ENCODE measurements at places on chromosomes 6 and 20.

- DNase-seq: no peak
These were observed 115.8 kb upstream of the FLRT3 start for GRCh38 chr20:14453259-14453658.

GRCh38 chr6:53919881-53920360 lies 125.1 kb downstream of the LRRC1 start:
- DNase-seq: no peak

DNA sequence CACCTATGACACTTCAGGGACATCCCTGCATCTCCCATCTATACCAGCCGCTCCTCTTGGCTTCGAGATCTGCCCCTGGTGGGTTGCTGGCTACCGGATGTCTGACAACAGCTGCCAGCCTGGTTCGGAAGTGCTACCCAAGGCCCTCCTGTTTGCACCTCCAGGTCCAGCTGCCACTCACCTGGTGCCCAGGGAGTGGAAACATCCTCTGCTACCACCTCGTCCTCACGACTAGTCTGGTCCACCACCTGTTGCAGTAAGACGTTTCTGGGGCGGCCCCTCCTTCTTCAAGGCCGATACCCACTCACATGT lies 8.3 kb upstream of the PCMTD2 start:
- DNase-seq: no peak

DNA sequence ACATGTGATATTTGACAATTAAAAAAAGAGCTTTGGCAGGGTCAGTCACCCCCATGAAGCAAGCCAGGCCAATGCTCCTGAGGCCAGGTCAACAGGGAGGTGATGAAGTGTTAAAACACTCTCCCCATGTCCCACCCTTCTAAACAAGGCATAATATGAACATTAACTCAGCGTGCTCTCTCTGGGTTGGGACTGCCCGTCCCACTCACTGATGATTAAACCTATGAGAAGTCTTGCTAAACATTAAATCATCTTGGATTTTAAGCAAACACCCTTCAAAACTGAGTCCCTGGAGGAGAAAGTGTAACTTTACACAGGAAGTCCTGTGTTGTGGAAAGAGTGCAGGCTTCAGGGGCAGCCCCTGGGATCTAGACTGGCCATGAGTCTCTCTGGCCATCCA lies 558.5 kb downstream of the CD83 start:
- DNase-seq: no peak

GRCh38 chr20:35806075-35806474 lies 34.3 kb downstream of the PHF20 start:
- DNase-seq: no peak

- no peak for DNase-seq
These were observed 981.8 kb downstream of the TBC1D32 start for GRCh38 chr6:120352491-120352890.

GRCh38 chr6:30359276-30359675 lies 14.3 kb downstream of the RPP21 start:
- no peak for DNase-seq

DNA sequence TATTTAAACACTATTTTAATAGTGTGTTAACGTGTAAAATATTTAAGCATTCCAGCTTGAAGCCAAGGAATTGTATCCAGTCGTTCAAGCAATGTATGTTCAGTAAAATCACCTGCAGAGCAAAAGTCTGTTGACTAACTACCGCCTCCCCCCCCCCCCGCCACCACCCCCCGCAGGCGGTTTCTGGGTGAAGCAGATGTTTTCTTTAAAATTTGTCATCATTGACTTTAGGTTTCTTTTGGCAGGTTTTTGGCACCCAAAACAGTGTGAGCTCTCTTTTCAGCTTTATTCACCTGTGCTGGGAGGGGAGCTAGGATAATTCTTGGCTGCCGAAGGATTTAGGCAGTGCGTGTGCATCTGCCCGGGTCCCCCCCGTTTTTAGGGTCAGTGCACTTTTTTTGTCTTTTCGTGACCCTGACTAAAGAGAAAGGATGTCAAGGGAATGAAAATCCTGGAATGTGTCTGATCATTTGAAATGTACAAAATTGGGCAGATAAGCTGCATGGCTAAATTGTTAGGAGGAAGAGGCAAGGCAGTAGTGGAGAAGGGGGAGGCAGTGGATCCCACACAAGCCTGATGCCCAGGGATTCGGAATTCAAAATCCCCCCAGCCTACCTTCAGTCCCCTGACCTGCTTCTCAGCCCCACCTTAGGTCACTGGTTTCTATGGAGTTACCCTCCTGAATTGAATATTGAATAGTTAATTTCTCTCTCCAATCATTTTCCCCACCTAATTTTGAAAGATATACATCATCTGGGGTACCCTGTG lies 1.1 kb downstream of the EDN1 start:
- no peak for DNase-seq

- DNase-seq: no peak
These were observed 69.3 kb upstream of the STMND1 start for GRCh38 chr6:17032590-17032987.

DNA sequence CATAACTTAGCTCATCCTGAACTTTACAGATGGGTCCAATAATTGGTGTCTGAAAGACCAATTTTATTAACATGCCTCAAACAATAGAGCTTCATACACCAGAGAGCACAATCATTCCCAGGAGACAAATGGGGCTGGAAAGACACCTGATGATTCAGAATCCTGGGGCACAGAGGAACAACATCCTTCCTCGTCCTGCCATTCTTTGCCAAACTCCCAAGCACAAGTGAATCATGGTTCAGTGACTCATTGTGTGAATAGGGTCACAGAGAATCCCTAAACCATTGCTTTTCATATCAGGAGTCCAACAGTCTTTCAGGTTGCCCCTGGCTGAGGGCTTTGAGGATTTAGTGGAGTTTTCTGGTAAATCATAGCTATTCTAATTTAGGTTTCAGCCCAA lies 266.4 kb upstream of the BMP2 start:
- no peak for DNase-seq

DNA sequence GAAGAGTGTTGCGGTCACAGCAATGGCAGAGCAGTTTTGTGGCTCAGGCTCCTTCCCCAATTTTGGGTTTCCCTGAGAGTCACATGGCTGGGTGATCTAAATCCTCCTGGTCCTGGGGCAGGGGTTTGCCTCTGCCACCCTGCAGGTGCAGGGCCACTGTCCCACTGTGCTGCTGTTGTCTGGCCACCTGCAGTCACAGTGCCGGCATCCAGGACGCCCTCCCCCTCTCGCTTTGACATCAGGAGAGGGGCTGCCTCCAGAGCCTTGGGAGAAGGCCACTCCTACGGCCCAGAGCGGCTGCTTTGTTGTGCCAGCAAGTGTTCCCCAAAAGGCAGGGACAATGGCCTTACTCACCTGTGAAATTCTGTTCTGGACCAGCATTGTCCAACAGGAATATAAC lies 449.0 kb downstream of the QKI start:
- no peak for DNase-seq

DNA sequence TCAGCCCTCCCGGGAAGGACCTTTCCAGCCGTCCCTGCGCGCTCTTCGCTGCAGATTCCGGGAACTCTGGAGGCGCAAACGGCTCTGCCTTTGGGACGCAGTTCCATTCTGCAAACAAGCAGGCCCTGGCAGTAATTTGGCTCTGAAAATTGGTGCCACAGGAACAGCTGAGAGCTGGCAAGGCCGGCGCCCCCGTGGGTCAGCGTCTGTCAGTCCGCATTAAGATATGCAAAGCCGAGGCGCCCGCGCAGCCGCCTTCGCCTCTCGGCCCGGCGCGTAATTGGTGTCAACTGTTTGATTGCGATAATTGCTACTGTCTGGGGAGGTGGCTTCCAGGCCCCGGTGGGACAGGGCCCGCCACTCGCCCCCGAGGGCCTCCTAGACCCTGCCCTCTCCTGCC lies 73.6 kb downstream of the NCR2 start:
- no peak for DNase-seq

DNA sequence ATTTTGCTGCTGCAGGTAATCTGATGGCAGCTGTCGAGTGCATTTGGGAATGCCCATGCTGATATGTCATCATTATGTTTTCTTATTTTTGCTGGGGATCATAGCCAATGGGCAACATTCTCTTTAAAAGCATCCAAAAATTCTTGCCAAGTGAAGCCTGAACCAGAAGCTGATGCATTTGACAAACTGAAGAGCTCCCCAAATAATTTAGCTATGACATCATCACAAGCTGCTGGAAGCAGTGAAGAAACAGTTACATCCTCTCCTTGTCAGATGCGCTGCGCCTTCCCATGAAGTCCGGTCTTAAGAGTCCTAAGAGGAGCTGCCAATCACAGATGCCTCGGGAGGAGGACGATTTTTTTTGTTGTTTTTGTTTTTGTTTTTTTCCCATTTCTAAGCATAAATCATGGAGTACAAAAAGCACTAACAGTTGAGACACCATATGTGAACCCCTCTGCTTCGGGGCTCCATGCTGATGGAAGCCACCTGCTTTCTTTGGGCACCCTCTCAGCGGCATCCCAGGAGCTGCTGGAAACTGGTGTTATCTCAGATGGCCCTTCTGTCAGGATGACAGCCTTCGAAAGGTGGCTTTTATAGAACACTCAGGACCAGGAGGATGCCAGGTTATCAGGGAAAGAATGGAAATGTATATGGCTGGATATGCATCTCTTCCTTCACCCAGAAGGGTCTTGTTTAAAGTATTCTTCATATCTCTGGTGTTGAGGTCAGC lies 56.1 kb upstream of the FOXQ1 start:
- DNase-seq: no peak

DNA sequence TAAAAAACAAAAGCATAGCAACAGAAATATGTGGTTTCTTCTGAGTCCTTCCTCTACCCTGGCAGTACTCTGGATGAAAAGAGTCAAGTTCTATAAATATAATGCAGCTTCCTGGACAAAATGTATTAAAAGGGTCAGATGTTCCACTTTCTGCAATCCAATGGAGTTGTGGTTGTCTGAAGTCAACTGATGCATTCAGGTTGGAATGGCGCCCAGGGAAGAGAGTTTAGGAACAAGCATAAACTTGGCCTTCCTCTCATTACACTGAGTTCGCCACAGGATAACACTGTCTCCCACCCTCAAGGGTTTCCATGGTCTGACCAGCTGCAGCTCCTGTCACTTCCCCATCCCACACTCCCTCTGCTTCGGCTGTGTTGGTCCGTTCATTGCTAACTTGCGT lies 66.4 kb downstream of the PLEKHG1 start:
- DNase-seq: no peak

- DNase-seq: peak; percentile 59
These were observed 12.1 kb downstream of the TRIM31 start for GRCh38 chr6:30100585-30101443.

DNA sequence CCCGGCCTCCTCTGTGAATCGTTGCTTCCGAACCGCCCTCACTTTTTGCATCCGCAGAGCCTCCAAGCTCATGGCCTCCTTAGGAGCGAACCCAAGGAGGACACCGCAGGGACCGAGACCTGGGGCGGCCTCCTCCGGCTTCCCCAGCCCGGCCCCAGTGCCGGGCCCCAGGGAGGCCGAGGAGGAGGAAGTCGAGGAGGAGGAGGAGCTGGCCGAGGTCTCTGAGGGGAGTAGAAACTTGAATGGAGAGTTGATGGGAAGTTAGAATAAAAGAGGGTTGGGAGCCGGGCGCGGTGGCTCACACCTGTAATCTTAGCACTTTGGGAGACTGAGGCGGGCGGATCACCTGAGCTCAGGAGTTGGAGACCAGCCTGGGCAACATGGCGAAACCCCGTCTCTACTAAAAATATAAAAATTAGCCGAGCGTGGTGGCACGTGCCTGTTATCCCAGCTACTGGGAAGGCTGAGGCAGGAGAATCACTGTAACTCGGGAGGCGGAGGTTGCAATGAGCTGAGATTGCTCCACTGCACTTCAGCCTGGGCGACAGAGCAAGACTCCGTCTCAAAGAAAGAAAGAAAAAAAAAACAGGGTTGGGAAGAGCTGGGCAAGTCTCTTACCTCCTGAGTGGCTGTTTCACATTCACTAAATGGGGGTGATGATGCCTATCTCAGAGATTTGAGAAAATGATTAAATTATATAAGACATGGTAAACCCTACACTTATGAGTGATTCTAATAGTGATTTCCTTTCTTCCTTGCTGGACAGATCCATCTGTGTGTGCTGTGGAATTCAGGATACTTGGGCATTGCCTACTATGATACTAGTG lies 805 bp downstream of the MSH5 start:
- DNase-seq: no peak

- no peak for DNase-seq
These were observed 20.0 kb downstream of the DEF6 start for GRCh38 chr6:35317483-35318195.

DNA sequence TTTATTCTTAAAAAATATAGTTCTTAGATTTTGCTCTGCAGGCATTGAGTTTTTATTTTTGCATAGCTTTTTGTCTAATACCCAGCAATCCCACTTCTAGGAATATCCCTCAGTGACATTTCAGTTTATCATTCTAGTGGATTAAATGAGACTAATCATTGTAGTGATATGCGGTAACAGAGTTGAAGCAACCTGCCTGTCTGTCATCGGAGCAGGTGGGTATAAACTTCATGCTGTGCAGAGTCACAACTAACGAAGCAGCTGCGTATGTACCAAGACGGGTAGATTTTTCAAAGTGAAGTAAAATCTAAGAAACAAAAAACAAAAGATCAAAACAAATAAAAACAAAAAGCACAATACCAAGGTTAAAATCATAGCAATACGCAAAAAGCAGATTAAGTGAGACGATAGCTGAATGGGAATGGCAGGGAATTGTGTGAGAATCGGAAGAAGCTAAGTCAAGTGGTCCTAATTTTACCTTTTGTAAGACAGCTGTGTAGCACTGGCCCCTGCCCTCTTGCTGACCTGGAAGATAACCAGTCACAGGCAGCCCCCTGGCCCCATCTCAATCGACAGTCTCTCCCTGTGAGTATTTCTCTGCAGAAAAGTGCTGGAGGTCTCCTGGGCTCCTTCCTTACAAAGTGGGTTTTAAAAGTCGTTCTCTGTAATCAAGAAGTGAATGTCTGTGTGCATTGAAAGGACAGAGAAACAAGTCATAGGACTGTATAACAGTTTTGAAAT lies 169.2 kb downstream of the OR2B2 start:
- DNase-seq: no peak

GRCh38 chr6:135701426-135701825 lies 150.1 kb upstream of the PDE7B start:
- DNase-seq: no peak

DNA sequence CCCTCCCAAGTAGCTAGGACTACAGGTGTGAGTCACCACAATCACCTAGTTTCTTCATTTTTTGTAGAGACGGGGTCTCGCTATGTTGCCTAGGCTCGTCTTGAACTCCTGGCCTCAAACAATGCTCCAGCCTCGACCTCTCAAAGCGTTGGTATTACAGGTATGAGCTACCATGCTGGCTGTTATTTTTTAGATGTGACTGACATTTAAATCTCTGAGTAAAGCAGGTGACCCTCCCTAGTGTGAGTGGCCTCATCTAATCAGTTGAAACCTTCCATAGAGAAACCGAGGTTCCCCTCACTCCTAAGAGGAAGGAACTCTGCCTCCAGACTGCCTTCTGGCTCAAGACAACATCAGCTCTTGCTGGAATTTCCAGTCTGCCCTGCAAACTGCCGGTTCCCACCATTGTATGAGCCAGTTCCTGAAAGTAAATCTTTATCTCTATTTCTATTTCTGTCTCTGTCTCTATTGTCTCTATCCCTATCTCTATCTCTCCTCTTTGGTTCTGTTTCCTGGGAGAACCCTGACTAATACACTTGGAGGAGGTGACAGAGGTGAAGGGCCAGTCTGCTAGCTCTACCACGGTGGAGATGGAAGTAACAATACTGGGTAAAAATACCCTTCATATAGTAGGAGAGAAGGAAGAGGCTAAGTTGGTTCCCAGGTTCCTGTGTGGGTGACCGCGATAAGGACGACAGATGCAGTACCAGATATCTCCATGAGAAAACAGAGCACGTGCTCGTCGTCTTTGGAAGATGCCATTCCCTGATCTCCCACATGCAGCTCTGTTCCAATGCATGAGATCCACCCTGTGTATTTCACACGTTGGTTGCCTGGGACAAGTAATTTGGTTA lies 81.0 kb downstream of the MYB start:
- DNase-seq: no peak

- no peak for DNase-seq
These were observed 33.2 kb downstream of the SYNDIG1 start for GRCh38 chr20:24502661-24503060.
